ENCODE measurements at places on chromosomes 12 and 14. TPM values are rescaled to one million over a fixed set of nuclear protein-coding genes. Genes with fewer than 3 reads are reported as not detected.
A peak's percentile ranks its signal among the peaks of the same experiment; 100 is the strongest.

GRCh38 chr12:28172434-28173030 lies 17.7 kb upstream of the CCDC91 start:
- peak; percentile 63 for DNase-seq

The MAP3K9 gene
- 4.5 TPM for total RNA-seq

DNA sequence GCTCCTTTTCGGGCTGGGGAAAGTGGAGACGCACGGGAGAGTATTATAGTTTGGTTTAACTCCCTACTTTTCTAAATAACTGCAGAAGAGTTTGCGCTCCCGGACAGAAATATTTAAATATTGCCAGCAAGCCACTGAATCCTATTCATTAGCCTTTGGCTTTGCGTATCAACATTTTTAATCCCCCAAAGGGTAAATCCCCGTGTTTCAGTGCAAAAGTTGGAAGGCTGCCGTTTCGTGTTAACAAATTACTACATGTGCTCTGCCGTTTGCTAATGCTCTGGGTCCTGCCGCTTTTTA lies 372 bp upstream of the DPF3 start:
- no peak for DNase-seq

DNA sequence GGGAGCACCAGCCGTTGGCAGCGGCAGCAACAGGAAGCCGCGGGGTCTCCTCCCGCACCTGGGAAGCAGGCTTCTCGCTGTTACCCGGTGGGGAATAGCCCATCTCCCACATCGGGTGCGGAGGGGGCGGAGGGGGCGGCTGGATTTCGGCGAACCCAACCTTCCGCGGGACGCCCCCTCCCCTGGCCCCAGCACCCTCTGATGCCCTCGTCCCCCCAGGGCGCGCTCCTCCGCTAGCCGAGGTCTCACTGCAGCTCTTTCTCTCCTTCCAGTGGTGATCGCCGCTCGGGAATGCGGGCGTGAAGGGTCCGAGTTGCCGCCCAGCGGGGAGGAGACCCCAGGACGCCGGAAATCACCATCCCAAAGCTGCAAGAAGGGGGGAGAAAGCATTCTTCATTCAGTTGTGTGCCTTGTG lies 303 bp downstream of the SAMD4A start:
- DNase-seq: peak; percentile 34

- DNase-seq: no peak
Measured at GRCh38 chr14:22808388-22809209, 6.6 kb downstream of the SLC7A7 start.

DNA sequence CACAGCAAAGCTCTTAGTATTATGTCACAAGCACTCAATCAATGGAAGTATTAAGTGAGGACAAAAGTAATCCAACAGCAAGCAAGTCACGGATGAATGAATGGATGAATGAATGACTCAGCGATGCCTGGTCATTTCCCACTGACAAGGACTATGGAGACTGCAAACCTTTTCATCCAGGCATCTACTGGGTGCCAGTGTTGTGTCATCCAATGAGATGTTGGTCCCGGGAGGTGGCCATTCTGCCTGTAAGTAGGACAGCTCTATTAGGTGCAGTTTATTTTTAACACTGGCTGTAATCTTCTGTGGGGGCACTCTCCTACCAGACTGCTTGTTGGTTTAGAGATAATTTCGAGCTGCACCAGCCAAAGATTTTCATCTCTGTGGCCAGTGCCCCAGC lies 39.4 kb downstream of the STAB2 start:
- DNase-seq: peak; percentile 86

The RPL10L gene
- not detected for total RNA-seq

The TXNRD1 gene
- total RNA-seq: 340 TPM

The IL22 gene
- not detected for total RNA-seq

DNA sequence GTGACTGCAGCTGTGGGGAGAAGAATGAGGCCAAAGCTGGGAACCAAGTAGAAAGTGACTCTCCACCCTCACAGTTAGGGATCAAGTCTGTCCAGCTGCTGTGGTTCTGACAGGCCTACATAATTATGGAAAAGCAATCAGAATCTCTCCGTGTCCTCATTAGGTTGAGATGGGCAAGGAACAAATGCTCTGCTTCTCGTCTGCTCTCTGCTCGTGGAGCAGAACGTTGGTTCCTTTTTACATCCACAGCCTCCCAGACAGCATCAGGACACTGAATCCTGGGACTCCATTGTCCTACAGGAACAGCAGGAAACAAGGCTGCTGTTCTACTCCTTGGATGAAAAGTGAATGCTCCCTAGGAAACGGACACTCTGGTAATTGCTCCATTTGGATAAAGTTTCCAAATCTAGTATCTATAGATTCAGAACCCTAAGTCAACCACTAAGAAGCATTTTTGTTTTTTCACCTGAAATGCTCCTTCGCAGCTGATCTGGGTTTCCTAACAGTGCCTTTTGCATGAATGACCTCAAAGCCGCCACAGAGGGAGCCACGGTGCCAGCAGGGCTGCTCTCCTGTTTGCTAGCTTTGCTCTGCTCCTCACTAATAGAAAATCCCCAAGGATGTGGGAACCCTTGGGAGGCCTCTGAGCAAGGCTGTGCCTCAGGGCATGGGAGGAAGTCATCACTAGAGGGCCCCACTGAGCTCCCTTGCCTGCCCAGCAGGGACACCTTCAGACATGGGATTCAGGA lies 102.0 kb downstream of the EGLN3 start:
- peak; percentile 64 for DNase-seq

DNA sequence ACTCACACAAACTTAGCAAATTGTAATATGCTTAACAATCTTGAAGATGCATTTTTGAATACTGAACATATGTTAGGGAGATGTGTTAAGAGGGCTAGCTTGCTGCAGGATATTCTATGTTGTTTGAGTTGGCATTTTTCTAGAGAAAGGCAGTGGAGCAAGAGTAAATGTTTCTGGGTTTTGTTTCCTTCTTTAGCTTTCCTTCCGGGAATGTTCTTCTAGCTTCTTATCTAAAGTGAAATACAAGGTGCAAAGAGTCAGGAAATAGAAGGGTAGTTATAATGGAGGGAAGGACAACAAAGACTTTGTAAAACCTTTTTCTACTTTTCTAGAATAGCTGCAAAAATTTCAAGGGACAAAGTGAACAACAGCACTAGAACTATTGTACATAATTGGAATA lies 77.6 kb upstream of the KCNH3 start:
- DNase-seq: no peak

GRCh38 chr14:22096514-22096895 lies 422.9 kb upstream of the OR4E1 start:
- DNase-seq: no peak

The TPPP2 gene
- total RNA-seq: not detected

DNA sequence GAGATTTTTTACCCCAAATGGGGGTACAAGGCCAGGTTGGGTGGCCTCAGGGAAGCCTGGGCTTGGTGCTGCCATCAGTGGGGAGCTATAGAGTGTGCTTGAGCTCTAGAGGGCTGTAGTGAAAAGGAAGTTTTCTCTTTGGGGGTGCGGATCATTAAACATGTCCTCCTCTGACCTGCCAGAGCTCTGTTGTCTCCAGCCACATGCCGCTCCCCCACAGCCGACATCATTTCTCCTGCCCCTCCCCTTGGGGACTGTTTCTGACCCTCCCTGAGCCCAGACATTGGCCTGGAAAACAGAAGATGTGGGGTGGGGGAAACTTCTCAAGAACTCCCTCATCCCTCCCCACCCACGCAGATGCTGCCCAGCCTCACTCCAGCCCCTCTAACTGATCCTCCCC lies 25.3 kb downstream of the DTX1 start:
- DNase-seq: no peak

The LALBA gene
- total RNA-seq: not detected

GRCh38 chr12:110245369-110245772 lies 35.7 kb upstream of the ATP2A2 start:
- DNase-seq: peak; percentile 36

The MUCL1 gene
- not detected for total RNA-seq

GRCh38 chr12:132320767-132321211 lies 8.6 kb downstream of the GALNT9 start:
- DNase-seq: no peak

The TRIM9 gene
- 1.8 TPM for total RNA-seq

GRCh38 chr12:101566318-101566717 lies 28.5 kb upstream of the MYBPC1 start:
- peak; percentile 76 for DNase-seq

- DNase-seq: no peak
Measured at GRCh38 chr12:66879409-66879808, 200.5 kb upstream of the GRIP1 start.

The E2F7 gene
- total RNA-seq: 38.9 TPM

DNA sequence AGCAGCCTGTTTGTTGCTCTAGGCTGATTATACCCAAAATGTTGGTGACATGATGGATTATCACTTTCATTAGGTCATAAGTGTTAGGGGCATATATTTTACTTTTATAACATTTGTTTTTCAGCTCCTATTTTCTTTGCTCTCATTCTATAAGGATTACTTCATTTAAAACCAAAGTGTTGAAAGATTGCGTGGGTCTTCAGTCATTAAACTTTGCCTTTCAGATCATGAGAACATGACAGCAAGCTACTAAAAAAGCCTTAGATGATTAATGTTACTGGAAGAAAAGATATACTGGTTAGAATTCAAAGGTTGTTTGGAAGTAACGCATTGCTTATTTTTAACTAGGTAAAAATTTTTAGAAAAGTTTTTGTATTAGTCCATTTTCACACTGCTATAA lies 156.8 kb downstream of the ERC1 start:
- no peak for DNase-seq

Data from HT1080 (cell line).